ENCODE measurements at places on chromosomes 3 and 15.

GRCh38 chr3:167743799-167744198 lies 8.3 kb downstream of the SERPINI1 start:
- DNase-seq = no peak

DNA sequence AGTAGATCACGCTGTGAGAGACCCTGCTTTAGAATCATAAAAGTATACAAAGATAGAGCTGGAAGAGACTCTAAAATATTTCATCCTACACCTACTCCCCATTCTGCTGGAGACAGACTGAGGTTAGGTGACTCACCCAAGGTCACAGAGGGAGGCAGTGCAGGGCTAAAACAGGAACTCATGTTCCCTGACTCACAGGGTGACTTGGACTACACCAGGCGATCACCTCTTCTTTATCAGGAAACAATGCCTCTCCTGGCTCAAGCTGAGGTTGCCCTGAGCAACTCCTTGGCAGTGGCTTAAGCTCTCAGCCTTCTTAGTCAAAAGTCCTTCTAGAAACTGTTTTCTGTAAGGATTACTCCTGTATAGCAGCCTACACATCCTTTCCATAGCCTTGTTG lies 26.4 kb upstream of the TNFAIP8L3 start:
- DNase-seq = no peak

DNA sequence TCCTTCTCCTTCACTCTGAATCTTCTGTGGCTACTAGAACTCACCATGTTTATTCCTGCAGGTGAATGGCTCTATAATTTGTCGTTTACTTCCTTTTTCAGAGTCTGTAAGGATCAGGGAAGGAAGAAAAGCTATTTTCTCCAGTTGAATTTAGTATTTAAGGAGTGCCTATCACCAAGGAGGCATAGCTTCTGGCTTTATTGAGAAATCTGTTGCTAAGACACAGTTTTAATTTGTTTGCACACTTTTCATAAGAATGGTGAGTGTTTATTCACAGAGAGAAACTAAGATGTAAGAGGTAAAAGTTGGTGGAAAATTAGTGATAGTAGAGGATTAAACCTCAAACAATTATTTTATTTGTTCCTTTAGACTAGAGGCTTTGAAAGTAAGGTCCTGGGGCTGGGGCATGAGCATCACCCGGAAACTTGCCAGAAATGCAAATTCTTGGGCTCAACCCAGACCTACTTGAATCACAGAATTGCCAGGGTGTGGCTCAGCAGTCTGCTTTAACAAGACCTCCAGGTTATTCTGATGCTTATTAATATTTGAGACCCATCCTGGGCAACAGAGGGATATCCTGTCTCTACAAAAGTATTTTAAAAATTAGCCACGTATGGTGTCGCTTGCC lies 461.3 kb downstream of the AGBL1 start:
- no peak for DNase-seq

DNA sequence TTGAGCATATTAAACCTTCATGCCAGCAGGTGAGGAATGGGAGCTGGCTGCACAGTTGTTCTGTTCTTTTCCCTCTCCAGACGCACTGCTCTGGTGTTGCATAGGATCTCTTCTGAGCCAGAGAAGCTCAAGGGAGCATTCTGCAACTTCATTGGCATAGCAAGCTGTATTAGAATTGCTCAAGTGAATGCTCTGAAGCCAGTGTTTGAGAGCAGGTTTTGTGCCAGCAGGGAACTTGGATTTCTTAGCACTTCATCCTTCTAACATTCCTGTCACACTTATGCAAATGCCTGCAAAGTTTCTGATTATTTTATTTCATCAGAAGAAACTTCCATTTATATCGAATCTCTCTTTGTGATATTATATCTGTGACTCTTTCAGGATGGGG lies 366.6 kb downstream of the AGBL1 start:
- no peak for DNase-seq

DNA sequence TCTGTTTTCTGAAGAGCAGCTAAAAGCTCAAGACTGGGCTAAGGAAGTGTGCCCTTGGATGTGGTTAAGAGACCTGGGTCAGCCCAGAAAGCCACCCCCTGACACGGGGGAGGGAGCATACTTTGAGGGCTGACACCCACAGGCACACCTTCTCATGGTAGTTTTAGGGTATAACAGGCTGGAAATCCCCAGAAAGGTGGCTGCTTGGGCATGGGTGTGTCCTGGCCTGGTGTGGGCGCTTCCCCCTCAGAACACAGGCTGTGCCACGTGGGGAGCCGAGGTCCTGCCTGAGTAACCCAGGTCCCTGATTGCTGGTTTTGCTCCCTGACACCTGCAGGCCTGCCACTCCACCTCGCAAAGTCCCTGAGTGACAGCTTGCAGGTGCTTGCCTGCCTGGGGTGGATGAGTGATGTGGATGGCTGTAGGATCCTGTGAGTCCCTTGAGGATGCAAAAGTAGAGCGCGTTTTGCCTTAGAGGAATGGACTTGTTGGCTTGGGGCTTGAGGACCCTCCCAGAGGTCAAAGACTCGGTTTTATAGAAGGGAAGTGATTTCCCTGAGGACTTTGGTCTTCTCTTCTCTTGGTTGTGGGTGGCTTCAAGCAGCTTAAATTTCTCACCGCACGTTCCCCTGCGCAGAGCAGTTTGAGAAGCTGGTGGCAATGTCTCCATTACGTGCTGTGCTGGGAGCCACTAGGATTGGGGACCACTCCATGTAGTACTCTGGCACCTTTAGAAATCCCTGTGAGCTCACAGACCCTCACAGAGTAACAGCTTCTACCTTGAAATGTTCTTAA lies 94.4 kb downstream of the DNASE1L3 start:
- DNase-seq = no peak

DNA sequence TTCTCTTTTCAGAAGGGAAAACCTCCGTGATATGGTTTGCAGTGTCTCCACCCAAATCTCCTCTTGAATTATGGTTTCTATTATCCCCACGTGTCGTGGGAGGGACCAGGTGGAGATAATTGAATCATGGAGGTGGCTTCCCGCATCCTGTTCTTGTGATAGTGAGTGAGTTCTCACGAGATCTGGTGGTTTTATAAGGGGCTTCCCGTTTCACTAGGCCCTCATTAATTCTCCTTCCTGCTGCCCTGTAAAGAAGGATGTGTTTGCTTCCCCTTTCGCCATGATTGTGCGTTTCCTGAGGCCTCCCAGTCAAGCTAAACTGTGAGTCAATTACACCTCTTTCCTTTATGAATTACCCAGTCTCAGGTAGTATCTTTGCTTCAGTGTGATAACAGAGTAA lies 692.7 kb upstream of the GRM7 start:
- no peak for DNase-seq
